IPS DF 19.7 (cell line): ENCODE measurements at places on chromosomes 5 and 9.
A peak's percentile ranks its signal among the peaks of the same experiment; 100 is the strongest.

DNA sequence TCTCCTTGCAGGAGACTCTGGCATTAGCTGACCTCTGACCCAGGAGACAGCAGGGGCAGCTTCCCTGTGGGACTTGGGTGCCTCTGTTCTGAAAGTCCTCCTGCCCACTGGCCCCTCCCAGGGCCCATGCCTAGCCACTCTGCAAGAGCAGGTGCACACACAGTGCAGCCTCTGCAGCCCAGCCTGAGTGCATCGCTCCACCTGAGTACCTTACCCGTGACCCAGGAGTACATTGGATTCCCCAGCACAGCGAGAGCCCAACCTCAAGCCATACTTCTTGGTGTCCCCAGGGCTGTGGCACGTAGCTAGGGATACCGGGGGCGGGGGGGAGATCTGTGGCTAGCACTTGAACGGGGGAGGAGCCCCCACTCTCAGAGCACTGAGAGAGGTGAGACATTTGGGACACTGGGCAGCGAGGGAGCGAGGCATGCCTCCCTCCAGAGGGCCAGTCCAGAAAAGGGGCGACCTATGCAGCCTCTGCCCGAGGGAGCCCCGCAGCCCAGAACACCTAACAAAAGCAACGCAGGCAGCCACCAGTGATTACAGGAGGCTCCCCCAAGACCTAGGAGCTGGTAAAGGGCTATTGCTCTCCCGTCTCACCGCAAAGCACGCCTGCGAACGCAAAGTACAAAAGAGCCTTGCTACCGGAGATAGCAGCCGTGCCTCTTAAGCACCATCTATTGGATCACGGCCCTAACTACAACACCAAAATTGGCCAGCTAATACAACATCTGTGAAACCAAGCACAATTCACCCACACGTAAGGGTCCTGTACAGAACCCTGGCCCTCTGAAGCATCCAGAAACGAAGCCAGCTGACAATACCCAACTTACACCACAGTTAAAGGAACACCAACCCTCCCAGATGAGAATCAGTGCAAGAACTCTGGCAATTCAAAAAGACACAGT, 826 bp upstream of the PRDM9 start:
- DNase-seq = no peak

- no peak for DNase-seq
These were observed 282.2 kb downstream of the SEMA5A start for GRCh38 chr5:9263656-9264055.

DNA sequence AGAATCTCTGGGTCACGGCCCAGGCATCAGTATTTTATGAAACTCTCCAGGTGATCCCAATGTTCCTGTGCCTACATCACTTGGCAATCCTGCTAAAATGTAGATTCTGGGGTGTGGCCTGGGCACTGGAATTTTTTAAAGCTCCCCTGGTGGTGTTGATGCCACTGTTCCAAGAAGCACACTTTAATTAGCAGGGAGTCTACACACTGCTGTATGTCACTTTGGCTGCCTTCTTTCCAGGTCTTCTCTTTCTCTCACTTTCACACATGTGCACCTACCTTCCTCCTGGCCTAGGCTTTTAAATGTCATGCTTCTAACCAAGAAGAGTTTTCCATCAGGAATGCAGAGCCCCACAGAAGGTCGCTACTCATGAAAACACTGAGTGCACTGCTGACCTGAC, 136.0 kb upstream of the ALDH1B1 start:
- no peak for DNase-seq

DNA sequence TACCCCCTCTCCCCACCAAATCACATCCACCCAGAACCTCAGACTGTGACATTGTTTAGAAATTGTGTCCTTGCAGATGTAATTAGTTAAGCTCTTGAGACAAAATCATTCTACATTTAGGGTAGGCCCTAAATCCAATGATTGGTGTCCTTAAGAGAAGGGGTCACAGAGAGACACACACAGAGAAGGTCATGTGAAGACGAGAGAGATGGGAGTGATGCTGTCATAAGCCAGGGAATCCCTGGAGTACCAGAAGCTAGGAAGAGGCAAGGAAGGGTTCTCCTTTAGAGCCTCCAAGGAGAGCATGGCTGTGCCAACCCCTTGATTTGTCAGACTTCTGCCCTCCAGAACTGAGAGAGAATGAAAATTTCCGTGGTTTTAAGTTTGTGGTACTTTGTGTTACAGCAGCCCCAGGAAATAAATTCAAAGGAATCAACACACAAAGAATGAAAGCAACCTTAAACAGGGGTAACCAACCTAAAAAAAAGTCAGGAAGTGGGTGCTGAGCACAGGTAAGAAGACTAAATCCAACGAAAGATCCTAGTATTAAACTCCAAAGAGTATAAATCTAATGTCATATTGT, 33.6 kb downstream of the TIMD4 start:
- no peak for DNase-seq

DNA sequence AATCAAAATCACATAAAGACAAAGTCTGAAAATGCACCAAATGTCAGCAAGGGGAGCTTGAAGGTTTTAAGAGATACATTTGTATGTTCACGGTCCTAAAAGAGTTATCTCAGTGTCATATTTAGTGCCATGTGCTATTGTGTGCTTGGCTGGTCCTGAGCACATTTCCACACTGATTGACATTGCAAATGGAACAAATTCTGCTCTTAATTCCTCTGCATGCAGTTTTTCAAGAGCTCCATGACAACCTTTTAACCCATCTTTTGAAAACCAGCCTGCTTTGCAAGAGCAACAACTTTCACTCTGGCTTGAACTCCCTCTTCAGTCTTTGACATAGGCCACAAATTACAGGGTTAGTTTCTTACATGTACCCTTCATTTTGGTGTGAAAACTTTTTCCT, 175.4 kb upstream of the ACTBL2 start:
- DNase-seq = no peak

GRCh38 chr9:109387206-109387605, 66.3 kb upstream of the EPB41L4B start:
- DNase-seq = no peak

DNA sequence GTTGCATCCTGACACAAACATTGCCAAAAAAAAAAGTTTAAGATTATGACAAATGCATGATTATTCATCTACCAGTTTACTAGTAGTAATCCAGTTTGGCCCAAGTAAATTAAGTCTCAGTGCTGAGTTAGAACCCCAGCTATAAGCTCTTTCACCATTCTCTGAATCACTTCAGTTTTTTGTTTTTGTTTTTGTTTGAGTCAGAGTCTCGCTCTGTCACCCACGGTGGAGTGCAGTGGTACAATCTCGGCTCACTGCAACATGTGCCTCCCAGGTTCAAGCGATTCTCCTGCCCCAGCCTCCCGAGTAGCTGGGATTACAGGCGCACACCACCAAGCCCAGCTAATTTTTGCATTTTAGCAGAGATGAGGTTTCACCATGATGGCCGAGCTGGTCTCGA, 1.5 kb upstream of the PCYOX1L start:
- DNase-seq = no peak

DNA sequence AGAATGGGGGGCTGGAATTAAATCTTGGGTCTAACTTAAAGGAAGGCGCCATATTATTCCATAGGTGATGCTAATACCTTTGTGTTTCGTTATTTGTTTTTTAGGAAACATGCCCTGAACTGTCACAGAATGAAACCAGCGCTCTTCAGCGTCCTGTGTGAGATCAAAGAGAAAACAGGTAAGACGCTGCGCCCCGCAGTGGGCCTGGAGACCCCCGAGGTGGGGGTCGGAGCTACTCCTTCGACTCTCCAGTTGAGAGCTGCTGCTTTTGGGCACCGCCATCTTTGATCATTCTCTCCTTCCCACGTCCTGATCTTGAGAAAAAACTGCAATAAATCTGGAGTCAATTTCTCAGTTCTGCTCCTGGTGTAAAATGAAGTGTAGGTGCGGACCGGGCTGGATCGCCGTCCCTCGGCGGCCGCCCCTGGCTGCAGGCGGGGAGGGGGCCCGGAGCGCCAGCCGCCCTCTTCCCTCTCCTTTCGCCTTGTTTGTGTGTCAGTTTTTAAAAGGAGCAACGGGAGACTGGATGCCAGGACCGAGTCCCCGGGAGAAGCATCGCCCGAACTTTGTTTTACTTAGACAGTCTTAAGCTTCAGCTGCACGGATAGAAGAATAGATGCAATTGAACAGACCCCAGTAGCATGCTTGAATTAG, 1.4 kb downstream of the PBX3 start:
- no peak for DNase-seq

DNA sequence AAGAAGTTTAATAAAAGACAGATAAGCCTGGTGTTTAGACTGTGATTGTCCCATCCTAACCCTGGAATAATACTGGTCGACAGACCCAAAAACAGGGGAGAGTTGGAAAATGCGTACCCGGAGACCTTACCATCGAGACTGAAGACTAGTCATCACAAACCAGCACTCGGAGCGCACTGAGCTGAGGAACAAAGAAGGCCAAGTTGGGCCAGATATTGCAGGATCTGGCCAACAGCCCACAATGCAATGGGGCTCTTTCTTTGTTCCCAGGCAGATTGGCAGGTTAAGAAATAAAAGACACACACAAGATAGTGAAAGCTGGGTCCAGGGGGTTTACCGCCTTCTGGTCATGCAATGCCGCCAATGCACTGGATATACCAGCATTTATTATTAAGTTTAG, 188.7 kb upstream of the RAI14 start:
- DNase-seq = no peak

- no peak for DNase-seq
These were observed 88.1 kb downstream of the ANXA1 start for GRCh38 chr9:73239570-73240265.

DNA sequence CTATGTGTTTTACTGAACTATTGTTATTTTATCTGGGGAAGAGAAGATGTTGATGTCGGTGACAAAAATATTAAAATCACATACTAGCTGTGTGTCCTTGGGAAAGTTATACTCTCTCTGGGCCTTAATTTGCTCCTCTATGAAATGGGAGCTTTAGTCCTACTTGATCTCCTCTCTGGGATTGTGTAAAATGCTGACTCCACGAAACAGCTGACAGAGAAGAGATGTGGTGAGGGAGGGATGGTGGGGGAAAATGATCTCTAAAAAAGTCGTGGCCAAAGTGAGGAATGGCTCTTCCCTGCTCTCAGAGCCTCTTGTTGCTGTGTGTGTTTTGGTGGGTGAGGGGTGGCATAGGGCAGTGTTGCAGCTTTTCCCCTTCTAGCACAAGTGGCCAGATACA, 173.7 kb downstream of the MELK start:
- DNase-seq = no peak

DNA sequence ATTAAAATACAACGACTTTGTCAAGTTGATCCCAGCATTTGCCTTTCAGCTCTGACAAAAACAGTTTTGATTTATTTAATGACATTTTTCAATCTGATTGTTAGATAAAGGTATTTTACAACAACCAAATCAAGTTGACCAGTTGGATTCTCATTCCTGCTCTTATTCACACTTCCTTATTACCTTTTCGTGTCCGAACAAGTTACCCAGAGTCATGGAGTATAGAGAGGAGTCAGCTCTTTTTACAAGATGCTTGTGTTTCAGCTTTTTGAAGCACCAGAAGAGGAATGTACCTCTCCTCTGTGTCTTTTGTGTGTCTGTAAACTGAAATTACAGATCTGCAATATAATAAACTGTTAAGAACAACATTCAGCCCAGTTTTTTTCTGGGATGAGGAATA, 151.3 kb upstream of the TMEM161B start:
- no peak for DNase-seq

GRCh38 chr5:163172540-163173338, 264.7 kb upstream of the CCNG1 start:
- DNase-seq = no peak

- no peak for DNase-seq
These were observed 44.7 kb downstream of the RNF130 start for GRCh38 chr5:180026734-180027458.

DNA sequence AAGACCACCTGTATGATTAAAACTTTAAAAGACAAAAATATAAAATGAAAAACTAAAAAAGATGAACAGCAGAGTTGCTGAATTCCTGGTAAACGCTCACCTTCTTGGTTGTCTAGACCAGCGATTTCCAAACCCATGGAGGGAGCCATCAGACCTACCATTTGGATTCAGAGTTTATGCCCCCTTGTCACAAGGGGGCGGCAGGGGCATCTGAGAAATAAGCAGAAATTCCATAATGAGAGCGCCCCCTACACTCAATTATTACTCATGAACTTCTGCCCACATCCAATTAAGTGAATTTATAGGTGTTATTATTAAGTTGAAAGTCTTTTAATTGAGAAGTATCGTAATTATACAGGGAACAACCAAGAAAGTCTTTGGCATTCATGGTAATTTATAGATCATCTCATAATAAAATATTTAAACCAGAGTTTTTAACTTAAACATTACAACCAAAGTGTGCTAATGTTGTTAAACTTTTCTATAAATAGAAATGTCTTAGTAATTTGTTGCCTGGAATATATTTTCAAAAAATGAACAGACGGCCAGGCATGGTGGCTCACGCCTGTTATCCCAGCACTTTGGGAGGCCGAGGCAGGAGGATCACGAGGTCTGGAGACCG, 35.2 kb upstream of the SPATA31C2 start:
- peak; percentile 30 for DNase-seq

DNA sequence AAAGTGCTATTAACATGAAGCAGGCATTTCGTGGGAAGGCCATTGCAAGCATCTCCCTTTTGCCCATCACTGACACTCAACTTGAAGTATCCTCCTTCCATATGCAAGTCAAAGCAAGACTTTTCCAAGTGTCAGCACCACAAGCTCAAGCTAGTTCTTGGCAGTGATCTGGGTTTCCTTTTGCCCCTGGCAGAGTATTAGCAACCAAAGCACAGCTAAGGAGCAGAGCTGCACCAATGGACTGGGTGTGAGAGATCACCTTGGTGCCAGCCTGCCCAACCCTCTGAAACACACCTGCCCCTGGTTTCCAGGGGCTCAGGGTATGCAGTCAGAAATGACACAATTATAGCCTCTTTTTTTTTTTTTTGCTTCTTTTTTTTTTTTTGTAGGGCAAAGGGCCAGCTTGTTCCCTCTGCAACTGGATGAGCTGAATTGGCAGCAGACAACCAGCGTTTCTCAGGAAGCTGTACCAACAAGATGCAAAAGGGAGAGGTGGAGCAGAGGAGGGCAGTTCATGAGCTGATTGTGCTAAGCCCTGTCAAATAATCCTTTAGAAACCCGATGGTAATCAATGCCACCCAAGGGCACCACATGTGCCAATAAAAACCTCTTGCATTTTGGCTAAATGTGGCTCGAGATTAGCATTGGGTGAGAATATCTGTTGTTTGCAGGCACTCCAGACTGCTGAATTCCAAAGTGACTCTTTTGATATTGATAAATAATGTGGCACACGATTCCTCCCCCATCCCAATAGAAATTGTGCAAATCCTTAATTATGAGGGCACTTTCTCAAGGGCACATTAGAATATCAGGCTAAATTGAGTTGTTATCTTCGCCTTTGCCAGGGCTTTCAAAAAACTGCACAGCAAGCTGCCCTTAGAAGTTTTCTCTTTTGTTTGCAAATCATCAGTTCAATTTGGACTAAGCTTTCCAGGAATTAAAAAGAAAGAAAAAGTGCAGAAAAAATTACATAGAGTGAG, 192.4 kb downstream of the GAS1 start:
- no peak for DNase-seq

DNA sequence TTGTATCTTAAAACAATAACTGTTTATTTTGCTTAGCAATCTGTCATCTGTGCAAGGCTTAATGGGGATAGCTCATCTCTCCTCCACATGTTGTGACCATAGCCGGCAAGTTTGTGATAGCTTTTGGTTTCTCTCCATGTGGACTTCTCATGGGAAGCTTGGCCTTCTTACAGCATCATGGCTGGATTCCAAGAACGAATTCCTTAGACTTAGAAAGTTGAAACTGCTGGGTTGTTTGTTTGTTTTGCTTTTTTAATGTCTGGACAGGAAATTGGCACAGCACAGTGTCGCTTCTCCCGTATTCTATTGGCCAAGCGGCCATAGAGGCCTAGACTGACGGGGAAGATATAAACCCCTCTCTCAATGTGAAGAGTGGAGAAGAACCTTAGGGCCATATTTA, 61.0 kb upstream of the PRDM9 start:
- DNase-seq = no peak

- no peak for DNase-seq
These were observed 28.5 kb downstream of the GLDC start for GRCh38 chr9:6616951-6617602.
